ENCODE measurements at places on chromosomes 2 and 18. TPM values are rescaled to one million over a fixed set of nuclear protein-coding genes. Genes with fewer than 3 reads are reported as not detected.

DNA sequence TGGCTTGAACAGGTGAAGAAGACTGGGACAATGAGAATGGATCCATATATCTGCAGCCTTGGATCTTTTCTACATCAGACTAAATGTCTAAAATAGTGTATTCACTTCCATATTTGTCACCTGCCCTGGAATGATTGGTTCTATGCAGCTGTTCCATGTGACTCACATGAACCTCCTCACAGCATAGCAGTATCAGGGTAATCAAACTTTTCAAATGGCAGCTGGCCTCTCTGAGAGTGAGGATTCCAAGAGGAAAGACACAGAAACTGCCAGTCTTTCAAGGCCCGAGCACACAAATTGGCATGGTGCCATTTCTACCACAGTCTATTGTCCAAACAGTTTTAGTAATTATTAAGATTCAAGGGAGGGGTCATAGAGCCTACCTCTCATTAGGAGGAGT lies 859.3 kb downstream of the BCL11A start:
- H3K27ac ChIP-seq = no peak overlapping the region
- no peaks in the 10 kb centered on the region for H3K4me1 ChIP-seq
- no peaks in the 10 kb centered on the region for H3K36me3 ChIP-seq
- no peak overlapping the region for H3K4me3 ChIP-seq
- no peak for DNase-seq
- H3K27me3 ChIP-seq = no peaks in the 10 kb centered on the region

- no peak overlapping the region for H3K4me3 ChIP-seq
- no peaks in the 10 kb centered on the region for H3K36me3 ChIP-seq
- H3K4me1 ChIP-seq = no peaks in the 10 kb centered on the region
- H3K27ac ChIP-seq = no peak overlapping the region
- DNase-seq = no peak
- no peaks in the 10 kb centered on the region for H3K27me3 ChIP-seq
Measured at GRCh38 chr2:169599568-169599967, 15.4 kb downstream of the PPIG start.

- H3K4me1 ChIP-seq = no peaks in the 10 kb centered on the region
- H3K36me3 ChIP-seq = no peaks in the 10 kb centered on the region
- no peak overlapping the region for H3K27ac ChIP-seq
- peak; percentile 54 for DNase-seq
Measured at GRCh38 chr18:59957957-59958356, 58.2 kb downstream of the PMAIP1 start.

- no peak overlapping the region for H3K4me3 ChIP-seq
- no peak overlapping the region for H3K27ac ChIP-seq
- no peaks in the 10 kb centered on the region for H3K27me3 ChIP-seq
Measured at GRCh38 chr2:232439758-232440135, 16.2 kb upstream of the ALPI start.

DNA sequence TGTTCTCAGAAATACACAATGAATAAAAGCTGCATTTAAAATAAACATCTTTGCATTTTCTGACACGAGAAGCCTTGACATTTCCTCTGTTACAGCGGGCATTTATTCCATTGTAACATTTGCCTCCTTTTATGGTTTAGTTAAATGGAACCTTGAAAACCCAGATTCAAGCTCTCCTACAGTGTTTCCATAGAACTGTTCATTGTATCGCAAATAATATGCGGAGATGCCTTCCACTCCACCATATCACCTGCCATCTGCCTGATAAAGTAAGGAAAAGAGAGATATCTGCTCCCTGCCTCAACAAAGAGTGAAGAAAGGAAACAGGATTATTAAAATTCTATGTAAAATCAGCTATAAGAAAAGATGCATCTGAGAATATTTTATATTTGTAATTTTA lies 69.8 kb downstream of the CDH19 start:
- no peaks in the 10 kb centered on the region for H3K36me3 ChIP-seq
- DNase-seq = no peak
- no peak overlapping the region for H3K27ac ChIP-seq

The PLCD4 gene
- 4.7 TPM for total RNA-seq

Data from lung (tissue), 17 donors.